ENCODE measurements at places on chromosomes 7 and 10. TPM values are rescaled to one million over a fixed set of nuclear protein-coding genes. Genes with fewer than 3 reads are reported as not detected.
A peak's percentile ranks its signal among the peaks of the same experiment; 100 is the strongest.

- no peak for DNase-seq
- H3K4me1 ChIP-seq = peaks cover 13% of the 10 kb centered on the region
- H3K27ac ChIP-seq = peak overlapping the region; percentile 58
- H3K4me3 ChIP-seq = no peak overlapping the region
Measured at GRCh38 chr7:111362506-111363054, 199.7 kb downstream of the IMMP2L start.

- no peak overlapping the region for H3K27ac ChIP-seq
- no peak overlapping the region for H3K4me3 ChIP-seq
- no peaks in the 10 kb centered on the region for H3K36me3 ChIP-seq
- DNase-seq = no peak
- no peaks in the 10 kb centered on the region for H3K4me1 ChIP-seq
- no peaks in the 10 kb centered on the region for H3K27me3 ChIP-seq
Measured at GRCh38 chr7:90931986-90932916, 332.0 kb upstream of the FZD1 start.

DNA sequence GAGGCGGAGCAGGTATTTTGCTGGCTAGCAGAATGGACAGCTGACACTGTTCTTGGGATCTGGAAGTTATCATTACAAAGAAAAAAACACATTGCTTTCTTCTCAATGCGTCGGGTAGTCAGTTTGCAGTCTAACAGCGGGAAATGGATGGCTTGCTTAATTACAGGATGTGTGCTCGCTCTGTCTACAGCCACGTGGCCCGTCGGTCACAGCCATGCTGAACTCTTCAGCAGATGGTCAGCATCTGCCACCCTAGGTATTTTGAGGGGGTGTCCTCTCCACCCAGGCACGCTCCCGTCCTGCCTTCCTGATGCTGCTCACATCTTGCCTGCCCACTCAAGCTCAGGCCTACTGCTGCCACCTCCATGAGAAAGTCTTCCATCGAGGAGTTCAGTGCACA, 20.4 kb upstream of the INMT start:
- H3K4me1 ChIP-seq = no peaks in the 10 kb centered on the region
- H3K36me3 ChIP-seq = no peaks in the 10 kb centered on the region
- no peaks in the 10 kb centered on the region for H3K27me3 ChIP-seq
- no peak overlapping the region for H3K4me3 ChIP-seq
- DNase-seq = no peak

- peaks cover 25% of the 10 kb centered on the region for H3K4me1 ChIP-seq
- DNase-seq = no peak
- H3K36me3 ChIP-seq = no peaks in the 10 kb centered on the region
- no peak overlapping the region for H3K4me3 ChIP-seq
- H3K27me3 ChIP-seq = peaks cover 100% of the 10 kb centered on the region
Measured at GRCh38 chr10:101146392-101147251, 15.5 kb downstream of the TLX1 start.

CDCA7L gene
- 16.2 TPM for total RNA-seq

- H3K36me3 ChIP-seq = no peaks in the 10 kb centered on the region
- DNase-seq = no peak
- no peak overlapping the region for H3K27ac ChIP-seq
- no peaks in the 10 kb centered on the region for H3K27me3 ChIP-seq
Measured at GRCh38 chr10:126314863-126315493, 73.3 kb downstream of the ADAM12 start.

MEOX2 gene
- total RNA-seq = 0.19 TPM

DNA sequence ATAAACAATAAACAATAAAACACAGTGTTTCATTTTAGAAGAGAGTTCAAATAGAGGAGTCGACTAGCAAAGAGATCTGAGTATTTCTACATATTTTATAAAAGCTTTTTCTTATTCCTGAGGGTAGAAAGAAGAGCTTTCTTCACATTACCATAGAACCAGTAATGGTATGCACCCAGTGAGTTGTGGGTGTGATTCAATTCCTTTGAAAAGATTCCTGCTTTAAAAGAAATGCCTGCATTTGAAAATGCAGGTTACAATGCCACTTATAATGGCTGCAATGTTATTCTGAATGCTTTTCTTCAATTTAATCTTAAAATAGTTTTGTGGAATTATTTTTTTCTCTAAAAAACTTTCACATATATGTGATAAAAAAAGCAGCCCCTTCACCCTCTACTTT, 178.1 kb downstream of the CDC14C start:
- H3K27me3 ChIP-seq = no peaks in the 10 kb centered on the region
- H3K4me3 ChIP-seq = no peak overlapping the region
- H3K4me1 ChIP-seq = no peaks in the 10 kb centered on the region
- no peak for DNase-seq

TMEM140 gene
- total RNA-seq = 9.5 TPM

DNA sequence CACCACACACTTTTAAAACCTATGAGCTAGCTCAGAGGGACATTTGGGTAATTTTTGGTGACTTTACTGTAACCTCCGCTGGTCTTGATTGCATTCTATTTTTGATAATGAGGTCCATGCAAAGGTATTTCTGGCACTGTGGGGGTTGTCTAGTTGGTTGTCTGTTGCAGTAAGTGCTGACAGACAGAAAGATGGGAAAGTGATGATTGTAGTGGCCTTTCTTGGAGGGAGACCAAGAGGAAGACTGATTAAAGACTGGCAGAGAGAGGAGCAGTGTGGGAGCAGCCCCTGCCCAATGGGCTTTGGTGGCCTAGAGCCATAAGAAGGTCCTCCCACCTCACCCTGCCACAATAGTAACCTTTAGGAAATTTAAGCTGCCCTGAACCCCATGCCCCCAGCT, 173.4 kb upstream of the CTBP2 start:
- DNase-seq = no peak
- no peaks in the 10 kb centered on the region for H3K4me1 ChIP-seq
- no peak overlapping the region for H3K4me3 ChIP-seq
- H3K36me3 ChIP-seq = no peaks in the 10 kb centered on the region
- no peaks in the 10 kb centered on the region for H3K27me3 ChIP-seq

GRCh38 chr7:149790146-149790548, 16.8 kb upstream of the ZNF467 start:
- H3K36me3 ChIP-seq = no peaks in the 10 kb centered on the region
- H3K27me3 ChIP-seq = peaks cover 3% of the 10 kb centered on the region
- no peak for DNase-seq
- peak overlapping the region; percentile 28 for H3K4me3 ChIP-seq
- no peak overlapping the region for H3K27ac ChIP-seq

FRMPD2 gene
- not detected for total RNA-seq

HOXA13 gene
- total RNA-seq = not detected

GRCh38 chr7:131924857-131925256, 368.4 kb upstream of the PODXL start:
- no peak for DNase-seq
- H3K27me3 ChIP-seq = peaks cover 14% of the 10 kb centered on the region
- H3K36me3 ChIP-seq = no peaks in the 10 kb centered on the region
- no peak overlapping the region for H3K4me3 ChIP-seq

GRCh38 chr7:149778696-149779501, 5.5 kb upstream of the ZNF467 start:
- H3K36me3 ChIP-seq = no peaks in the 10 kb centered on the region
- peaks cover 33% of the 10 kb centered on the region for H3K27me3 ChIP-seq
- H3K4me1 ChIP-seq = peaks cover 46% of the 10 kb centered on the region
- no peak overlapping the region for H3K4me3 ChIP-seq
- no peak overlapping the region for H3K27ac ChIP-seq

GRCh38 chr7:55887821-55888247, 578 bp downstream of the ZNF713 start:
- no peaks in the 10 kb centered on the region for H3K36me3 ChIP-seq
- peak overlapping the region; percentile 35 for H3K4me3 ChIP-seq
- no peak for DNase-seq
- H3K27me3 ChIP-seq = no peaks in the 10 kb centered on the region
- no peaks in the 10 kb centered on the region for H3K4me1 ChIP-seq

PRSS37 gene
- total RNA-seq = not detected

GRCh38 chr7:49295146-49295545, 370.8 kb downstream of the CDC14C start:
- H3K36me3 ChIP-seq = no peaks in the 10 kb centered on the region
- peak overlapping the region; percentile 62 for H3K27ac ChIP-seq

KCNH2 gene
- 0.19 TPM for total RNA-seq

DNA sequence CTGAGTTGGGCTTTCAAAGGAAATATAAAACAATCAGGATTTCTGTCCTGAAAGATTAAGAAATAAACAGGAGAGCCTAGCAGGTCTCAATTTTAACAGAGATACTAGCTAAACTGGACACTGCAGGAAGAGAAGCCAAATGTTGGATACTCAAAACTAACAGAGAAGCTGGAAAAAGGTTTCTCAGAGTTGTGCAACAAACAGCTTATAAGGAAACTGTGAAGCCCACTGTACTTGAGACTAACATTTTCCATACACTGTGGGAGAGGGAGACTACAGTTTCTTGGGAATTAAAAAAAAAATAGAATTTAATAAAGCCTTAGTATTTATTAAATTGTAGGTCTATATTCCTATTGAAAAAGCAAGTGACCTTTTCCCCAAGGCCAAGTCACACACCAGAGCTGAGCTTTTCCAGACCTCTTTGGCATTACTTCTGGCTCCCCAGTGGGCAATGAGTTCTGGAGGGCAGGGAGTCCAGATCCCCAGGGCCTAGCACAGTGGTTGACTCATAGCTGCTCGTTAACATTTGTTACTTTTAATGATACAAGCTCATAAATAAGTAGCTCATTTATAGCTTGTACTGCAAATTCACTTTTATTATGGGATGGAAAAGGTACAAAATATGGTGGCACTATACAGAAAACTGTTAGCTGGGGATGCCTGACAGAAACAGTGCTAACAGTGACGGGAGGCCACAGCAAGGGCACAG, 68.3 kb downstream of the MINDY3 start:
- no peak overlapping the region for H3K4me3 ChIP-seq
- H3K36me3 ChIP-seq = no peaks in the 10 kb centered on the region
- peak overlapping the region; percentile 55 for H3K27ac ChIP-seq
- H3K4me1 ChIP-seq = peaks cover 37% of the 10 kb centered on the region

GRCh38 chr10:130767116-130767730, 544.3 kb downstream of the TCERG1L start:
- no peak for DNase-seq
- H3K27me3 ChIP-seq = no peaks in the 10 kb centered on the region
- H3K36me3 ChIP-seq = no peaks in the 10 kb centered on the region
- no peaks in the 10 kb centered on the region for H3K4me1 ChIP-seq

- H3K27ac ChIP-seq = no peak overlapping the region
- H3K27me3 ChIP-seq = no peaks in the 10 kb centered on the region
- no peak overlapping the region for H3K4me3 ChIP-seq
- no peaks in the 10 kb centered on the region for H3K4me1 ChIP-seq
- no peaks in the 10 kb centered on the region for H3K36me3 ChIP-seq
- no peak for DNase-seq
Measured at GRCh38 chr10:36271627-36272340, 629.7 kb upstream of the FZD8 start.

DNA sequence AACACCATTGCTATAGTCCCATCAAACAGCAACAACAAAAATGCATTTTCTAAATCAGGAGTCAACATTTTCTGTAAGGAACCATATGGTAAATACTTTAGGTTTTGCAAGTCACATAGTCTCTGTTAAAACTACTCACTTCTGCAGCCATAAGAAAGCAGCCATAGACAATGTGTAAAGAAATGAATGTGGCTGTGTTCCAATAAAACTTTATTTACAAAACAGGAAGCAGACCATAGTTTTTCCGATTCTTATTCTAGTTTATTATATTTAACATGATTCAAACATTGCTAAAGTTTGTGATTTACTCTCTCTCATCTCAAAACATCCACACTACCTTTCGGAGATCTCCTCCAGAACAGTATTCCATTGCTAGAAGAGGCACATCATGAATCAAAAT, 6.9 kb downstream of the CHUK start:
- H3K36me3 ChIP-seq = peaks cover 85% of the 10 kb centered on the region
- no peak overlapping the region for H3K27ac ChIP-seq
- no peak for DNase-seq
- no peaks in the 10 kb centered on the region for H3K4me1 ChIP-seq
- no peaks in the 10 kb centered on the region for H3K27me3 ChIP-seq

PPP1R9A gene
- 1.9 TPM for total RNA-seq

GRCh38 chr10:109203646-109204353, 719.5 kb downstream of the XPNPEP1 start:
- no peaks in the 10 kb centered on the region for H3K27me3 ChIP-seq
- no peak overlapping the region for H3K27ac ChIP-seq
- no peak overlapping the region for H3K4me3 ChIP-seq

ACSM6 gene
- total RNA-seq = not detected

DNA sequence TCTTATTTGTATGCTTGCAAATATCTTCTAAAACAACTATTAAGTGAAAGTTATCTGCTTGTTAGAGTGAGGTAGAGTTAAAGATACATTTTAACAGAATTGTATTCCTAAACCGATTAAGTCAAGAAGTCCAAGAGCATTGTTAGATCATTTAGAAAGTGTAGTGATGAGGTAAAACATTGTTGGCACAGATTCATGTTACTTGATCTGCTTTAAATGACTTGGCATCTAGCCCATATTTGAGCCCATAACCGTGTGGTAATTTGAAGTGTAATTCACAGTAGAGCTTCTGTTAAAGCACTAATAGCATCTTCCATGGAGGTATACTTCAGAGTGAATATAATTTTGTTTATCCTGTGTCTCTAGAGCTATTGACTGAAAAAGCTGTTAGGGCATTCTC, 62.1 kb downstream of the PTEN start:
- no peaks in the 10 kb centered on the region for H3K36me3 ChIP-seq
- no peaks in the 10 kb centered on the region for H3K4me1 ChIP-seq
- DNase-seq = no peak

GRCh38 chr7:22332461-22332870, 24.5 kb downstream of the RAPGEF5 start:
- H3K27me3 ChIP-seq = no peaks in the 10 kb centered on the region
- no peak for DNase-seq
- peak overlapping the region; percentile 51 for H3K27ac ChIP-seq
- no peaks in the 10 kb centered on the region for H3K36me3 ChIP-seq
- no peak overlapping the region for H3K4me3 ChIP-seq

- no peak overlapping the region for H3K27ac ChIP-seq
- DNase-seq = no peak
- H3K27me3 ChIP-seq = no peaks in the 10 kb centered on the region
- no peak overlapping the region for H3K4me3 ChIP-seq
- H3K36me3 ChIP-seq = no peaks in the 10 kb centered on the region
- H3K4me1 ChIP-seq = no peaks in the 10 kb centered on the region
Measured at GRCh38 chr10:132804785-132805426, 19.0 kb upstream of the NKX6-2 start.

ASB4 gene
- 0.19 TPM for total RNA-seq

MTPN gene
- 161 TPM for total RNA-seq

ARHGEF35 gene
- 14.8 TPM for total RNA-seq

DNA sequence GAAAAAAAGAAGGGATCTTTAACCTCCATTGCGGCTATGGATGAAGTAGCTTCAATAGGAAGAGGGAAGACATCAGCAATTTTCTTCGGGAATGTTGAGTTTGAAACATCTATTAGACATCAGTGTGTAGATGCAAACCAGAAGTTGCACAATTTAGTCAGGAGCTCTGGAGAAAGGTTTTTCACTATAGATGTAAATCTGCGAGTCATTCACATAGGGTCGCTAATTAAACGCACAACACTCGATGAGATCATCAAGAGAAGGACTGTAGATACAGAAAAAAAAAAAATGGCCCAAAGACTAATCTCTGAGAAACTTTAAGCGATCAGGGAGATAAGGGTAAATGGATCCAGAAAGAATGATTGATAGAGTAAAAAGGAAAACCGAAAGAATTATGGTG, 61.7 kb upstream of the TES start:
- no peak for DNase-seq
- H3K27ac ChIP-seq = no peak overlapping the region
- no peaks in the 10 kb centered on the region for H3K4me1 ChIP-seq
- no peaks in the 10 kb centered on the region for H3K36me3 ChIP-seq

- H3K4me3 ChIP-seq = no peak overlapping the region
- H3K4me1 ChIP-seq = no peaks in the 10 kb centered on the region
- no peaks in the 10 kb centered on the region for H3K27me3 ChIP-seq
- H3K36me3 ChIP-seq = no peaks in the 10 kb centered on the region
- DNase-seq = no peak
Measured at GRCh38 chr10:56449770-56450169, 88.7 kb upstream of the ZWINT start.

Data from esophagus squamous epithelium (tissue), 5 donors.